Type B pancreatic cell (in vitro differentiated cells): ENCODE measurements at places on chromosomes 13 and 19.

DNA sequence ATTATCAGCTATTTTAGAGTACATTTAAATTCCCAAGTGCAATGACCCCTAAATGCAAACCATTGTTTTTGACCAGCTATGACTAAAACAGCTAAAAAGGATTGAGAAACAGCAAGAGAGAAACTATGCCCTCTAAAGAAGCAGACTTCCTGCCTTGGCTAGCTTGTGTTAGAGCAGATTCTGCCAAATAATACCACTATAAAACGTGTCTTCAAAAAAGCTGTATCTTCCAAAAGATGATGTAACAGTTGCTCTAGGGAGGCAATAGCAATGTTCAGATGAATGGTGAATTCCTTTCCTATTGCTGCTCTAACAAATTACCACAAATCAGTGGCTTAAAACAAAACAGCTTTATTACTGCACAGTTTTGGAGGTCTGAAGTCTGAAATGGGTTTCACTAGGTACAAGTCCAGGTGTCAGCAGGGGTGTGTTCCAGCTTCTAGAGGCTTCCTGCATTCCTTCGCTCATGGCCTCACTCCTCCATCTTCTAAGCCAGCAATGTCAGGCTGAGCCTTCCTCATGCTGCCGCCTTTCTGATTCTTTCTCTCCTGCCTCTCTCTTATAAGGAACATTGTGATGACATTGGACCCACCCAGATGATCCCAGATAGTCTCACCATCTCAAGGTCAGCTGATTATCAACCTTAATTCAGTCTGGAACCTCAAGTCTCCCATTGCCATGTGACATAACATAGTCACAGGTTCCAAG lies 84.5 kb downstream of the LRRC63 start:
- no peaks in the 10 kb centered on the region for H3K27me3 ChIP-seq
- peaks cover 4% of the 10 kb centered on the region for H3K4me1 ChIP-seq
- H3K36me3 ChIP-seq, result no peaks in the 10 kb centered on the region
- no peak overlapping the region for H3K27ac ChIP-seq
- DNase-seq, result no peak

DNA sequence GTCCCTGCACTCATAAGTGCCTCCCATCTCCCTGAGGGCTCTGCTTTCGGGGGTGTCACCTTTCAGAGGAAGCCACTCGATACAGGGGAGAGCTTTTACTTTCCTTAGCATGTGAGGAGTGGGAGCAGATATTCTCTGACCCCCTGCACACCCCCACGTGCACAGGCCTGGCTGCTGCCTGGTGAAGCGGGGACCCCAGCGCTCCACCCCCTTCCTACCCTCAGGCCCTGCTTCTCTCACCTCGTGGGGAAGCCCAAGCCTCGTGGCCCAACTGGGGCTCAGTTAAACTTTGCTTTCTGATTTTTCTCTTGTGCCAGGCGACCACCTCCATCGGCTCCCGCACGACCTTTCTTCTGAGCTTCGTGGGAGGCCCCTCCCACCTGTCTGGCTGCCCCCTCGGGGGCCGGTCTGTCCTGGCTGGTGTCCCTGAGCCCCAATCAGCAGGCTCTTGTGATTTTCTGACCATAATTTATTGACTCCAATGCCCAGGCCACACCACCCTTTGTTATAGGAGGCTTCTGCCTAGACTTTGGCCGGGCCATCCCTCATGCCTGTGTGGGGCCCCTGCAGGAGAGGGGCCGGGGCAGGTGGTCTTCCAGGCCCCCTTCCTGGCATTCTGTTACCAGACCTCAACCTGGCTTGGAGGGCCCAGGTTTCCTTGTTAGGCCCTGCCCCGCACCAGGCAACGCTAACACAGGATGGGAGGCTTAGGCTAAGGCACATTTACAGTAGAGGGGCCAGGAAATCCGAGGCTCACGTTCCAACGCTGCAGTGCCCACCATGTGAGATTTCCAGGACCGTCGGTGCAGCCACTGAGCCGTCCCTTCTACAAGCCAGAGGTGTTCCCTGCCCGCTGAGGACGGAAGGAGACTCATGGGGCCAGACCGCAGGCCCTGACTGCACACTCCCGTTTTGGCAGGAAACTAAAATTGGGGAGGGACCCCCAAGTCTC lies 3.7 kb downstream of the TMED1 start:
- peaks cover 10% of the 10 kb centered on the region for H3K36me3 ChIP-seq
- no peak for DNase-seq
- H3K27ac ChIP-seq, result no peak overlapping the region
- H3K4me3 ChIP-seq, result no peak overlapping the region

GRCh38 chr19:30253581-30253996 lies 118.6 kb upstream of the ZNF536 start:
- H3K4me3 ChIP-seq, result no peak overlapping the region
- peaks cover 96% of the 10 kb centered on the region for H3K27me3 ChIP-seq
- no peak overlapping the region for H3K27ac ChIP-seq
- DNase-seq, result no peak
- peaks cover 3% of the 10 kb centered on the region for H3K36me3 ChIP-seq

DNA sequence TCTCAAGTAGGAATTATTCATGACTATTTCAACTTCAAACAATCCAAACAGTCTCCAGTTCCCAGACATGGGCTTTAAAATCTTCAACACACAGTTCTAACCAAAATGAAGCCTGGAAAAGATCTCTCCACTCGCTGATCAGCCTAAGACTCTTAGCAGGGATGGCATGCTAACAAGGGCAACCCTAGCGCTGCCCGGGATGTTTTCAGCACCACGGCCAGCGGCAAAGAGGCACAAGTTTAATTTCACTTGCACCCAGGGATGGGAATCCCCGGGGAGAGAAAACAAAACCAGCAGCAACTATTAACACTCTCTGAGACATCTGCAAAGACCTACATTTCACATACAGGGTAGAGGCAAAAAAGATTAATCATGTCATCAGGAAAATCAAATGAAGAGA lies 43.0 kb downstream of the CACNA1A start:
- H3K4me1 ChIP-seq, result no peaks in the 10 kb centered on the region

- no peak overlapping the region for H3K4me3 ChIP-seq
- DNase-seq, result no peak
- H3K27ac ChIP-seq, result no peak overlapping the region
- peaks cover 8% of the 10 kb centered on the region for H3K4me1 ChIP-seq
- H3K27me3 ChIP-seq, result peaks cover 15% of the 10 kb centered on the region
These were observed 7.5 kb downstream of the IL4I1 start for GRCh38 chr19:49889038-49889686.
